ENCODE measurements at places on chromosomes 1 and 21.
A peak's percentile ranks its signal among the peaks of the same experiment; 100 is the strongest.

DNA sequence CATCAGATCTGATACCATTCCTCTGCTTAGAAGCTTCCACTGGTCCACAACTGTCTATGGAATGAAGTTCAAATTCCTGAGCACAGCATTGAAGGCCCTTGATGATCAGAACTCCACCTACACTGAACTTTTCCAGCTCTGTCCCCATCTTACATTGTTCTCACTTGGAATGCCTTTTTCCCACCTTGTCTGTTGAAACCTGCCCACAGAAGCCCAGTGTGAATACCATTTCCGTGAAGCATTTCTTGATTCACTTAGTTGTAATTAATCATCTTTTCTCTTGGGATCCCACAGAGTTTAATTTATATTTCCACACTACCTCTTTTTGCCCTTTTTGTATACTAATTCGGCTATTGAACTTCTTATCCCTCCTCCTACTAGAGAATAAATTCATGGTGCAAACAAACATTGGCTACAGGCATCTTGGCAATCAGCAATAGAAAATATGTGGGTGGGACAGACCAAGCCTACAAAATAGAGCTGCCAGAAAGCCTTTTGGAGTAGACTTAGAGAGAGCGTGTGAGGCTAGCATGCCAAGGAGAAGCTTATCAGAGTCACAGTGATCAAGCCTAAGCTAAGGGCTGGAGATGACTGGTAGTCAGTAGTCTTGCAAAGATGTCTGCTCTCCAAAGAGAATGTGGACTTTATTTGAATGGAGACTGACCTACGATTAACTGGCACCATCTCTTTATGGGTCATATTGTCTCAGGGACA lies 26.1 kb downstream of the NHLH2 start:
- DNase-seq: no peak

GRCh38 chr1:2248127-2248826 lies 20.2 kb downstream of the SKI start:
- no peak for DNase-seq

GRCh38 chr1:227790868-227791267 lies 24.6 kb upstream of the PRSS38 start:
- DNase-seq: no peak

DNA sequence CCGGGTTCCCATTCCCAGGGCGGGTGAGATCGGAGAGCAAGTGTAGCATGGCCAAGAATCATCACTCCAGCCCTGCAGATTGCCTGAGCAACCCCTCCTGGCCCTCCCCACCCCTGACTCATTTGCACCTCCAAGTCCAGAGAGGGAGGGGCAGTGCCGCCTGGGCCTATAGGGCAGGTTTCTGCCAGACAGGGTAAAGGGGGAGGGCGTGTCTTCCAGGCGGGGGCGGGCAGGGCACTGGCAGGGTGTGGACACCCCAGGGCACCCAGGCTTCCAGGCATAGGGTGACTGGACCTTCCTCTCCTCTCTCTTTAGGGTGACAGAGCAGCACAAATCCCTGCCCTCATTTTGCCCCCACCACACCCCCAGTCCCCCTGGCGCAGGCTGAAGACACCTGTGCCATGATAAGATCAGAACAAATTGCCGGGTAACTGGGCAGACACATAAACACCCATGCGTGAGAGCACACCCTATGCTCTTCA lies 3.2 kb upstream of the CRYBG2 start:
- no peak for DNase-seq

DNA sequence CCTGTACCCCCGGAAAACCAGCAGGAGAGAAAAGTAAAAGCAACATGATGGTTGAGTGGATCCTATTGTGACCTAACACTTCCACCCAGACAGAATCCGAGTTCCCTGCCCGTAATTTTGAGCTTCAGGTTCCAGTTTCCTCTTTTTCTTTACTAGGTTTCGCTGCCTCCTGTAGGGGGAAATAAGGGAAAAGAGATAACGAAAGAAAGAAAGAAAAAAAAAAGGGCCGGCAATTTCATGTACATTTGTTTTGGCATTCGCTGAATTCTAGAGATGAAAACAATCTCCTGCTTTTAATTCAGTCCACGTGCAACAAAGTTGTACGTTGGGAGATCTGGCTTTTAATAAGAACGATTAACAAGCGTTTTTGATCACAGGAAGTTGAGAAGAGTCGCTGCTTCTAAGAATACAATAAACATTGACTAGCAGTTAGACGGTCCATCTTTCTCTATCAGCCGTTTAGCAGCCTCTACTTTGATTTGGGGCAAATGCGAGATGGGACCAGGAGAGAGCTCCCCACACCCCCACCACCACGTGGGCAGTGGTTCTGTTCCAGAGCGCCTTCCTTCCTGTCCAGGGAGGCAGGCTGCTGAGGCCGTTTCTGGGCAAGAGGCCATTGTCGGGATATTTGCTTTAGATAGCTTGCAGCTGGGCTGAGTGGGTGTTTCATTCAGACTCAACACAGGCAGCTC lies 155.9 kb upstream of the RUNX1 start:
- DNase-seq: no peak

DNA sequence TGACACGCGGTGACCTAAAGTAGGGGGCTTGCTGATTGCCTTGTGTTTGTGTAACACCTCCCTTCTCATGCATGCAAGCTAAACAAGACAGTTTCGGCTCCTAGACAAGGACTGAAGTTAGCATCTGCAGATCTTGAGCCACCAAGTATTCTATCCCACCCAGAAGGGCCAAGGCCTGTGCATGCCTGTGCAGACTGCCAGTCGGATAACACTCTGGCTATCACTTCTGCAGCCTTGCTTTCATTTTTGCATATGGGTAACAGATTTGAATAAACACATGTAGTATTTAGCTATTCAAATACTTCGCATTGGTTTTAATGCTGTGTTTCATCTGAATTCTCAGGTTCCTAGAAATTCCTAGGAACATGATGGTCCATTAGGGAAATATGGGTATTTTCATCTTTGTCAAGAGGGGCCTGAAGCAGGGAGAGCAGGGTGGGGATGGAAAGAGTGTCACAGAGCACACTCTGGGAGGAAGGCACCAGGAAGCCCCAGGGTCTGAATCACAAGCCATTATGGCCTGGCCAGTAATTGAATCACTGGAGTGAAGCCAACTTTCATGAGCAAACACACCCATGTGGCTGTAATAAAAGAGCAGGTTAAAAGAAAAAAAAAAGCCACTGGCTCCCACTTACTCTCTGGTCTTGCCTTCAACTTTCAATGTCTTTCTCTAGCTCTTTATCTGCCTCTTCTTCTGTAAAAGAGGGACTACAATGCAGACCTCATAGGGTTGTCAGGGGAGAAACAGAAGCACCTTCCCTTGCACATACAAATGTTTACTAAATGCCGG lies 28.3 kb downstream of the GADD45A start:
- no peak for DNase-seq

DNA sequence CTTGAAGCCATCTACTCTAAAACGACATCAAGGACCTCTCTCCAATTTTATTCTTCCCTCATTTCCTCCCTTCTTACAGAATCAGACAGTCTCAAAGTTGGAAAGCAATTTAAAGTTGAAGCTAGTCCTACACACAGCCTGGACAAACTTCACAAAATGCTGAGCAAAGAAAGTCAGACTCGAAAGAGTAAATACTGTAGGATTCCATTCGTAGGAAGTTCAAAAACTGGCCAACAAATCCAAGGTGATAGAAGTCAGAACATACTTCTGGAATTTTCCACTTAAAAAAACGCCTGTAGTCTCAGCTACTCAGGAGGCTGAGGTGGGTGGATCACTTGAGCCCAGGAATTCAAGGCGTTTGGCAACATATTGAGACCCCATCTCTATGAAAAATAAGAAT lies 19.6 kb downstream of the SYF2 start:
- DNase-seq: no peak

DNA sequence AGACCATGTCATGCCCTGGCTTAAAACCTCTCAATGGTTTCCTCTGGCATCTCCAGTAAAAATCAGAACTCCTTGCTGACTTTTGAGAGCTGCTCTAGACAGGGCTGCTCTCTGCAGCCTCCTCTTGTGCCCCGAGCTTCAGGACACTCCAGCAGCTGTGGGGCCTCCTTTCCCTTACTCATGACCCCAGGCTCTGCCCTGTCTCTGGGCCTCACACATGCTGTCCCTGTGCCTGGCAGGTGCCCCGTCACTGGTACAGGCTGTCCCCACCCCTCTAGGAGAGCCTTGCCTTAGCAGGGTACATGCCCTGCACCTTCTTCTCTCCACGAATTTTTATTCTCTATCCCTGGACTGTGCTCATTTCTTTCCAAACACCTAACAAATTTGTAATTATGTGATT lies 43.2 kb downstream of the HIVEP3 start:
- DNase-seq: no peak

GRCh38 chr1:107547363-107548155 lies 406.7 kb downstream of the NTNG1 start:
- no peak for DNase-seq

DNA sequence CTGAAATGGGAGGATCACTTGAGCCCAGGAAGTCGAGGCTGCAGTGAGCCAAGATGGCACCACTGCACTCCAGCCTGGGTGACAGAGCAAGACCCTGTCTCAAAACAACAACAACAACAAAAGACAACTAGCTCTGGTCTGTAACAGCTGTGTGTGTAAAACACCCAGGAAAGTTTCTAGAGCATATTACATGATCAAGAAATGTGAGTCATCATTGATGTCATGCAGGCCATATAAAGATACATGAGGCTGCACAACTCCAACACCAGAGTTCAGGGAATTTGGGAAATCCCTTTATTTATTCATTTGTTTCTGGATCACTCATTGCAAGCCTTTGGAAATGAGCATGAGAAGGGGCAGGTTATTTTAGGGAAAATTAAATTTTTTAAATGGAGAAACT lies 50.3 kb upstream of the CTPS1 start:
- no peak for DNase-seq

GRCh38 chr1:84889437-84889836 lies 3.6 kb downstream of the LPAR3 start:
- no peak for DNase-seq

DNA sequence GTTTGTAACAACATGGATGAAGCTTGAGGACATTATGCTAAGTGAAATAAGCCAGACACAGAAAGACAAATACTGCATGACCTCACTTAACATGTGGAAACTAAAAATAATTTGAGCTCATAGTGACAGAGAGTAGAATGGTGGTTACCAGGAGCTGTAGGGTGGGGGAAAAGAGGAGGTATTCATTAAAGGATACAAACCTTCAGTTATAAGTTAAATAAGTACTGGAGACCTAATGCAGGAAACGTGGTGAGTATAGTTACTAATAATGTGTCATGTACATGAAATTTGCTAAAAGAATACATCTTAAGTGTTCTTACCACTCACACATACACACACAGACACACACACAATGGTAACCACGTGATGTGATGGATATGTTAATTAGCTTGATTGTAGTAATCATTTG lies 86.7 kb downstream of the NGF start:
- DNase-seq: no peak

- DNase-seq: no peak
These were observed 72.9 kb upstream of the LBR start for GRCh38 chr1:225500624-225501192.

GRCh38 chr1:202007805-202008489 lies 2.4 kb upstream of the ELF3 start:
- DNase-seq: no peak

GRCh38 chr1:14516974-14517840 lies 81.3 kb upstream of the KAZN start:
- no peak for DNase-seq

- DNase-seq: no peak
These were observed 29.6 kb downstream of the GNG12 start for GRCh38 chr1:67803380-67804279.

DNA sequence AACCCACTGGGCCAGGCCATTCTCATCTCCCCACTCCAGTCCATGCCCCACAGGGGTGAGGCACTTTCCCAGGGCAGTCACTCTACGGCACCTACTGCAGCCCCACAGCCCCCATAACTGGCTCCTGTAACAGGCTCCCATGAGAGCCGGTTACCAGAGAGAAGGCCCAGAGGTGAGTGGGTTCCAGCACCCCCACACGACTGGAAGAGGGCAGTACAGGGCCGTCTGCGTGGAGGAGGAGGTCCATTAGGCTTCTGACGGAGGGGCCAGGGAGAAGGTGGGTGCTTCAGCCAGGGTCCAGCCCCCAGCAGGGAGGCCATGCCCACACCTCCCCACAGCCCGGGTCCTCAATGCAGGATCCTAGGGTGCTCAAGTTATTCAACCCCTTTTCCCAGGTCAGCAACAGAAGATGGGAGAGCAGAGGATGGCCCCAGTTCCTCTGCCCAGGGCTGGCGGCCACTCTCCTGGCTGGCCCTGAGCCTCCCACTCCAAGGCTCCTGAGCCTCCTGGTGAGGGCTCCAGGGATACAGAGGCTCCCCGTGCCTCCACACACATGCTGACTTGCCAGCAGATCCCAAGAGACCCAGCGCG lies 1.6 kb downstream of the ACAP3 start:
- no peak for DNase-seq

GRCh38 chr1:101291562-101292380 lies 55.0 kb downstream of the S1PR1 start:
- peak; percentile 26 for DNase-seq

GRCh38 chr1:67130673-67131072 lies 4.1 kb downstream of the C1orf141 start:
- no peak for DNase-seq

- no peak for DNase-seq
These were observed 406.9 kb upstream of the B3GALT2 start for GRCh38 chr1:193593147-193593885.

- no peak for DNase-seq
These were observed 3.0 kb upstream of the TUFT1 start for GRCh38 chr1:151537112-151537511.

- no peak for DNase-seq
These were observed 30.0 kb upstream of the SSX2IP start for GRCh38 chr1:84720221-84720780.

- DNase-seq: no peak
These were observed 27.6 kb downstream of the HS2ST1 start for GRCh38 chr1:86942042-86942441.

DNA sequence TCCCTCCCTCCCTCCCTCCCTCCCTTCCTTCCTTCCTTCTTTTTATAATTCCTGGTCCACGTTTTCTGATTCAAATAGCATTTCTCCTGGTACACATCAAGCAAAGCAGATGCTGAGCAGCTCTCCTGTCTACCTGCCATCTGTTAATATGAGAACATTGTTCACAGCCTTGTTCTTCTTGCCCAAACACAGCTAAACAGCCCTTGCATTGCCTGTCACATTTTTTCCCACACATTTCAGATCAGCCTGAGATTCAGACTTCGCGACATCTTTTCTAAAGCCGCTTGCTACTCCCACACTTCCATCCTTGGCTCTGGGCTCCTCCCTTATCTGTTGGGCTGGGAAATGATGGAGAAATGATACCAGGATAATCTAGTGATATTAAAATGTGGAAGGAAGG lies 200.5 kb downstream of the PCP4 start:
- no peak for DNase-seq

GRCh38 chr1:64664299-64664698 lies 80.6 kb upstream of the RAVER2 start:
- DNase-seq: no peak

- DNase-seq: no peak
These were observed 83.4 kb upstream of the KCNE2 start for GRCh38 chr21:34280389-34280795.

GRCh38 chr1:42880384-42880783 lies 34.0 kb downstream of the ZNF691 start:
- DNase-seq: no peak

- no peak for DNase-seq
These were observed 20.0 kb upstream of the JUN start for GRCh38 chr1:58803858-58804257.

Data from T-cell (primary cell).